ENCODE measurements at places on chromosomes 7 and 10.

DNA sequence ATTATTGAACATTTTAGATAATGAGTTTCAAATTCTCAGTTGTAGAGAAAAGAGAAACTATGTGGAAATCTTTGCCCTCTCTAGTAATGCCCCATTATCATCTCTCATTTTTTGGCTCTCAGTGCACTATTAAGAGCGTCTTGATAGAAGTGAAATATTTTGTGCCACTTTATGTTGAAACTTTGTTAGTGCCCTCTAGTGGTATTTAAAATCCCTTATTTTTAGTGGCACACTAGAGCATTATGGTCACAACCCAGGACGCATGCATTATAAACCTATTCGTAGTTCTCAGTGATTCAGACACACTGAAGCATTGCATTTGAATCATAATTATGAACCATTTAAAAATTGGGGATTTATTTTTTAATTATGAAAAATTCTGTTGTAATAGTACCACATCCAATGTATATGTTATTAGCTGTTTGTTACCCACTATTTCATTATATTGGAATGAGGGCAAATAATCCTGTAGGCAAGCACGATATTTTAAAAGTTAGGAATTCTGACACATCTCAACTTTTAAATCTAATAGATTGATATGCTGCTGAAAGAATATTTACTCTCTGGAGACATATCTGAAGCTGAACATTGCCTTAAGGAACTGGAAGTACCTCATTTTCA lies 21.9 kb downstream of the PDCD4 start:
- peaks cover 5% of the 10 kb centered on the region for H3K4me1 ChIP-seq
- no peak for DNase-seq
- no peak overlapping the region for H3K27ac ChIP-seq

DNA sequence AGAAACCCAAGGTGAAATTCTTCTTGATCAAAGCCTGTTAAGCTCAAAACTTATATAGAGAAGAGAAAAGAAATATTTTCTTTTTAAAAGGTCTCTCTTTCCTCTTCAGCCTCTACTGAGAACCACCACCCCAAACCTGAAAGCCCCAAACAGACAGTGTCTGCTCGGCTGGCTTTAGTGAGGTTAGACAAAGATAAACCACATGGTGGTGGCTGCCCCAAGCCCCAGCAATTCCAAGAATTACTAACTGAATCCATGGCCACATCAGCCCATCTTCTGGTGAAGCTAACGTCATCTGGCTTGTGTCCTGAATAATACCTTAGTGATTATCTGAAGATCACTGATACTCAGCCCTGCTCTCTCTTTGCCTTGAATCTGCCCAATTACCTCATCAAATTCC lies 275.0 kb downstream of the ELMO1 start:
- peaks cover 39% of the 10 kb centered on the region for H3K4me1 ChIP-seq
- H3K4me3 ChIP-seq, result no peak overlapping the region
- H3K27ac ChIP-seq, result peak overlapping the region; percentile 58
- DNase-seq, result peak; percentile 27
- peaks cover 62% of the 10 kb centered on the region for H3K36me3 ChIP-seq
- no peaks in the 10 kb centered on the region for H3K27me3 ChIP-seq

DNA sequence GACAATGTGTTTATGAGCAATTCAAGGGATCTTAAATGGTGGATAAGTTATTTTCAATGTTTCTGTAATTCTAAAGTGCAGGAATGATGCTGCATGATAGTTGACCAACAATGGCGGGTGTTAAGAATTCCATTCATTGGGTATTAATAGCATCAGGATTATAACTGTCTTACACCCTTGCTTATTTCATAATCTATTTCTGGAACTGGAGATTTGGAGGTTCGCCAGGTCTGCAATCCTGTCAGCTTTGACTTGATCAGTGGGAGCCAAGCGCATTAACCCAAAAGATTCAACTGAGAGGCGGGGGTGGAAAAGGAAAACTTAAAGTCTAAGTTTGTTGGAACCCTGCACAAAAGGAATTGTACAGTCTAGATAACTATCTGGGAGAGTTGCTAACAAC lies 114.9 kb upstream of the ZEB1 start:
- no peak overlapping the region for H3K27ac ChIP-seq
- no peak overlapping the region for H3K4me3 ChIP-seq
- no peaks in the 10 kb centered on the region for H3K27me3 ChIP-seq

GRCh38 chr7:6442114-6442513 lies 5.6 kb downstream of the DAGLB start:
- no peak for DNase-seq
- H3K27me3 ChIP-seq, result no peaks in the 10 kb centered on the region
- H3K4me1 ChIP-seq, result peaks cover 49% of the 10 kb centered on the region
- no peak overlapping the region for H3K27ac ChIP-seq
- H3K4me3 ChIP-seq, result no peak overlapping the region

- no peaks in the 10 kb centered on the region for H3K27me3 ChIP-seq
- peaks cover 53% of the 10 kb centered on the region for H3K4me1 ChIP-seq
- H3K4me3 ChIP-seq, result no peak overlapping the region
- peak overlapping the region; percentile 34 for H3K27ac ChIP-seq
- no peak for DNase-seq
- peaks cover 22% of the 10 kb centered on the region for H3K36me3 ChIP-seq
These were observed 32.9 kb upstream of the KMT2E start for GRCh38 chr7:104980841-104981671.

DNA sequence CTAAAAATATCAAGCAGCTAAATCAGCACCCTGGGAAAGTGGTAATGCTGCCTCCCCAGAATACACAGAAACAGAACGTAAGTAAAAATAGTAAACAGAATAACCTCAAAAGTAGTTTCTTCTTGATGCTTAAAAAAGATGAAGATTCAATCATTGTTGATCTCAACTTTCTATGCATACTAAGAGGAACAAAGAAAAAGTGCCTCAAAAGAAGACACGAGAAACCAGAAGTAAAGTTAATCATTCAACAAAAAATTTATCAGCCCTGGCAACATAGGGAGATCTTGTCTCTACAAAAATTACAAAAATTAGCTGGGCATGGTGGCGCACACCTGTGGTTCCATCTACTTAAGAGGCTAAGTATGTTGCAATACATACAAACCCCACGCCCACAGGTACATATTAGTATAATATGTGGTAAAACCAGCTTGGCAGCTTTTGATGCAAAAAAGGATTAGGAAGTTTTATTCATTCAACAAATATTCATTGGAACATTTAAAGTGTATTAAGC lies 153.7 kb downstream of the NRBF2 start:
- no peak overlapping the region for H3K27ac ChIP-seq
- H3K36me3 ChIP-seq, result peaks cover 2% of the 10 kb centered on the region

GRCh38 chr7:139777133-139777891 lies 486 bp downstream of the HIPK2 start:
- H3K27ac ChIP-seq, result peak overlapping the region; percentile 96
- H3K27me3 ChIP-seq, result peaks cover 23% of the 10 kb centered on the region
- peak overlapping the region; percentile 98 for H3K4me3 ChIP-seq
- peak; percentile 42 for DNase-seq

- DNase-seq, result no peak
- no peaks in the 10 kb centered on the region for H3K27me3 ChIP-seq
- H3K27ac ChIP-seq, result peak overlapping the region; percentile 41
- peaks cover 70% of the 10 kb centered on the region for H3K4me1 ChIP-seq
- no peak overlapping the region for H3K4me3 ChIP-seq
These were observed 5.7 kb downstream of the TMEM243 start for GRCh38 chr7:87213811-87214210.
